ENCODE measurements at places on chromosomes 2 and 18.

- no peak for DNase-seq
Measured at GRCh38 chr2:31297751-31298150, 63.8 kb downstream of the EHD3 start.

DNA sequence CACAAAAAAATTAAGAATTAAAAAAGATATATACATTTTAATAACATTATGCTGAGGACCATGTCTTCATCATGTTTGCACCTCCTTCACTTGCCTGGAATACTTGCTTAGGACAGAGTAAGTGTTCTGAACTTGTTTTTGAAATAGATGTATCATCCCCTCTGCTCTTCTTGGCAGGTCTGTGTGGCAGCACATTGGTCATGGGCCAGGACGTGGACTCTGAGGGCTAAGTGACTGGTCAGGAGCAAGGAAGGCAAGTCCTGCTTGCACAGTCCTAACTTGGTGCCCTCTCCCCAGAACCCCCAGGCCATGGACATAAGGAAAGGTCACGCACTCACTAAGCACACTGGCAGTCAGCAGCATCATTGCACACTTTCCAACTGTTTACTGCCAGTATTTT lies 95.8 kb downstream of the PTPRM start:
- DNase-seq: no peak

- DNase-seq: peak; percentile 70
Measured at GRCh38 chr18:34976899-34977837, 64.0 kb upstream of the MAPRE2 start.

DNA sequence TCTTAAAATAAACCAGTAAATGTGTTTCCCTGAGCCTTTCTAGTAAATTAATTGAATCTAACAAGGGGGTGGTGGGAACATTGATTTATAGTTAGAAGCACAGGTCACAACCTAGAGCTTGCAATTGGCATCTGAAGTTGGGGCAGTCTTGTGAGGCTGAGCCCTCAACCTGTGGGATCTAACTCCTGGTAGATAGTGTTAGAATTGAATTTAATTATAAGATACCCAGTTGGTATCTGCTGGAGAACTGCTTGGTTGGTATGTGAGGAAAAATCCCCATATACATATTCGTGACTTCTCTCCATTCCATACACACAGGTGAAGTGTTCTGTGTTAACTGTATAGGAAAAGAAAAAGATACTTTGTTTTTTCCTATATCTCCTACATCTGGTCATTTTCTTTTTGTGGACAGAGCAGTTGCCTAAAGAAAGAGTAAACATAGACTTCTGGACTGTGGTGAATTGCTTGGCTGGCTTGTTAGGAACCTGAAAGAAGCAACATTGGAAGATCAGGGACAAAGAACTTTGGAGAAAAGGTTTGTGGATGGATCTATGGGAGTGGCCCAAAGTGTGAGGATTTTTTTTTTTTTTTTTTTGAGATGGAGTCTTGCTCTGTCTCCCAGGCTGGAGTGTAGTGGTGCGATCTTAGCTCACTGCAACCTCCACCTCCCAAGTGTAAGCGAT lies 36.7 kb downstream of the THNSL2 start:
- DNase-seq: no peak

DNA sequence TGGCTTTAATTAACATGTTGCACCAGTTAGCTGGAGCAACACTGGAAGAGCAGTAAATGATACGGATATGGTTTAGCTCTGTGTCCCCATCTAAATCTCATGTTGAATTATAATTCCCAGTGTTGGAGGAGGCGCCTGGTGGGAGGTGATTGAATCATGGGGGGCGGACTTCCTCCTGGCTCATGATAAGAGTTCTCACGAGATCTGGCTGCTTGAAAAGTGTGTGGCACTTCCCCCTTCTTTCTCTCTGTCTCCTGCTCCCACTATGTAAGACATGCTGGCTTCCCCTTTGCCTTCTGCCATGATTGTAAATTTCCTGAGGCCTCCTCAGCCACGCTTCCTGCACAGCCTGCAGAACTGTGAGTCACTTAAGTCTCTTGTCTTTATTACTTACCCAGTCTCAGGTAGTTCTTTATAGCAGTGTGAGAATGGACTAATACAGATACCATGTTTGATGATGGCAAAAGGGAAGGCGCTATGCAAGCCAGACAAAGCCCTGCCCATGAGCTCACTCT lies 963.6 kb downstream of the SOCS6 start:
- DNase-seq: no peak

DNA sequence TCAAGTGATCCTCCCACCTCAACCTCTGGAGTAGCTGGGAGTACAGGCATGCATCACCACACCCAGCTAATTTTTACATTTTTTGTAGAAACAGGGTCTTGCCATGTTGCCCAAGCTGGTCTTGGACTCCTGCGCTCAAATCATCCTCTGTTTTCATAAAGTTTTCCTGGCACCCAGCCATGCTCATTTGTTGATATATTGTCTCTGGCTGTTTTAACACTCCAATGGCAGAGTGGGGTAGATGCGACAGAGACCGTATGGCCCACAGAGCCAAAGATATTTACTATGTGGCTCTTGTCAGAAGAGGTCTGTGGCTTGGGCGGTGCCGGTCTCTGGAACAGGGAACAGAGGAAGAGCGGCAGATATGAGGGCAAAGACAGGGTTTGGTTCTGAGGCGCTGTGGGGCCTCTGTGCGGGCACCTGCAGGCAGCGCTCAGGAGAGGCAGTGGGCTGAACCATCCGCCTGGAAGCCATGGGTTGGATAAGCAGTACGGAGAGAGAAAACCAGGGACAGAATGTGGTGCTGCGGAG lies 50.2 kb downstream of the CENPO start:
- no peak for DNase-seq

DNA sequence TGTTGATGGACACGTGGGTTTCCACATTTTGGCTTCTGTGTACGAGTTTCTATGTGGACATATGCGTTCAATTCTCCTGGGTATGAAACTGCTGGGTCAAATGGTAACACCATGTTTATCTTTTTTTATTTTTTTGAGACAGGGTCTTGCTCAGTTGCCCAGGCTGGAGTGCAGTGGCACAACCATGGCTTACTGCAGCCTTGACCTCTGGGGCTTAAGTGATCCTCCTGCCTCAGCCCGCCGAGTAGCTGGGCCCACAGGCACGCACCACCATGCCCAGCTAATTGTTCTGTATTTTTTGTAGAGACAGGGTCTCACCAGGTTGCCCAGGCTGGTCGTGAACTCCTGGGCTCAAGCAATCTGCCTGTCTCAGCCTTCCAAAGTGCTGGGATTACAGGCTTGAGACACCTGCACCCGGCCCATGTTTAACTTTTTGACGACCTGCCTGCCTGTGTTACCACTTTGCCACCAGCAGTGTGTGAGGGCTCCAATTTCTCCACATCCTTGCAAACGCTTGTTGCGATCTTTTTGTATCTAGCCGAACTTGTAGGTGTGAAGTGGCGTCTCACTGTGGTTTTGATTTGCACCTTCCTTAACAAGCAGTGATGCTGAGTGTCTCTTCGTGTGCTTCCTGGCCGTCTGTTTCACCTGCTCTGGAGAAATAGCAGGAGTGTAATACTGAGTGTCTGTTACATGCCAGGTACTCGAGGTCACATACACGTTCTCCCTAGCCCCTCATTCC lies 6.9 kb downstream of the HSBP1L1 start:
- no peak for DNase-seq

DNA sequence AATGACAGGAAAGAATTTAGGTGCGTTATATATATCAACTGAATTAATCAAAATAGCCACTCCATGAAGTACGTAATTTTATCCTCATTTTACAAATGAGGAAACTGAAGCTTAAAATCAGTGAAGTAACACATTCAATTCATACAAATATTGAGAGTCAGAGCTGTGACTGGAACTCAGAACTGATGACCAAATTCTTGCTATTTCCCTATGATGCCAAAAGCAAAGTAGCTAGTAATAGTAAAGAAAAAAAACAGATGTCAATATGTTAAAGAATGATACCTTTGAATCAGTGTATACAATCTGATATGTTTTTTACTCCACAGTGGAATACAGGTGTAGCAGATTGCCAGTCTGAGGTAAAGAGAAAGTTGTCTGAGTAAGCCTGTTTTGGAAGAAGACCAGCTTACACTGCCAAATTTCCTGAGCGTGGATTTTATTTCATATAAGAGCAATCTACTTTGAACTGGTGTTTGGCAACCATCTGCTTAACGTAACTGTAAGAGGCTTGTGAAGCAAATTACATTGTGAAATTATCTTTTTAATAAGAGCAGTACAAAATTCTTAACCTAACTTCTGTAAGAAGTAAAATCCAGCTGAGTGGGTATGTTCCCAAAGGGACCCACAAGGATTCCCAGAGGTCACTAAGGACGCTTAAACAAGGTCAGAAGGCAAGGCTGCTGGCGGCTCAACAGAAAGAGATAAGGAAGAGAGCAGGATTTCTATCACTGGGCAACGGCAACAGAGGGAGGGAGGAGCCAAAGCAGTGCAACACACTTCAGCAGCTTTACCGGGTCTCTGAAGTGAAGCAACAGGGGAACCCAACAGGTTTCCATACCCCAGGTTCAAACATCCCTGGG lies 85.6 kb downstream of the IKZF2 start:
- no peak for DNase-seq

DNA sequence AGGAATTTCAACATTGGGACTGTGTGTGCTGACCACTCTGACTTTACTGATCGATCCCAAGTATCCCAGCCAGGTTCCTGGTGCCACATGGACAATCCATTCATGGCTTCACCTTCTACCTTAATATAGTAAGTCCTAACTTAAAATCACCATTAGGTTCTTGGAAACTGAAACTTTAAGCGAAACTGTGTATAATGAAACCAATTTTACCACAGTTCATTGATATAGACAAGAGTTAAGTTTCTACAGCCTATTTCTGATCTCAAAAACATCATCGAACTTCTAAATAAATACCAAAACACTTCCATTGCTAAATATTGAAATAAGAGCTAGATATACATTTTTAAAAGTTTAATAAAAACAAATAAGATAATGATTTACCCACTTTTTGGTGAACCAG lies 4.4 kb upstream of the EXOC6B start:
- no peak for DNase-seq

DNA sequence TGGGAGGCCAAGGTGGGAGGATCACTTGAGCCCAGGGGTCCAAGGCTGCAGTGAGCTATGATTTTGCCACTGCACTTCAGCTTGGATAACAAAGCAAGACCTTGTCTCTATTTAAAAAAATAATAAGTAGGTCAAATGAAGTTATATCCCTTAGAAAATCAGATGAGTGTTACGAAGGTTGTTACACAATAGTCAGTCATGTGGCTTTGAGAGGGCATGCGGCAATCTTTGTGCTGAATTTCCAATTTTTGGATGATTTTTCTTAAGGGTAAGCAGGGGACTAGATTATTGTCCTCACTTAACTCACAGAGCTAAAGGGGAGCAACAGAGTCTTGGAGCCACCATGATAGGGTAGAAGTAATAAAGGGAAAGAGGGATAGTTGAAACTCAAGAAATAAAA lies 71.8 kb downstream of the B3GNT2 start:
- no peak for DNase-seq

GRCh38 chr18:77116201-77117080 lies 16.1 kb downstream of the MBP start:
- no peak for DNase-seq

GRCh38 chr18:58615140-58616132 lies 13.5 kb downstream of the ALPK2 start:
- DNase-seq: no peak

- DNase-seq: no peak
Measured at GRCh38 chr2:175432793-175433192, 251.3 kb upstream of the ATP5MC3 start.

DNA sequence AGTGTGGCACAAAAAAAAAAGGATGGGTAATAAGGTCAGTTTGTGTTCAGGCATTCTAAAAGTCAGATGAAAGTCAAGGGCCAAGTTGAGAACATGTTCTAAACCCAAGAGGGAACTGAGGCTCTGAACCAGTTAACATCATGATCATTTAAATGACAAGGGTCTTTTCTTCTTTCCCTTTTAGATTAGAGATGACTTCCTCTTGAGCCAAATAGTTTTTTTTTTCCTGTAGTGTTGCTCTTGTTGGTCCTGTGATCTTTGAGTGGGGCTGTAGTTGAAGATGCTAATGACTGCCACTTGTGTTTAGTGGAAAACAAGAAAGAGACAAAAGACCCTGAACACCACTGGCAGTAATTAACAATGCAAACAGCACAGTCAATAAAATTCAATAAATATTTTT lies 482.7 kb upstream of the SYT4 start:
- DNase-seq: no peak

DNA sequence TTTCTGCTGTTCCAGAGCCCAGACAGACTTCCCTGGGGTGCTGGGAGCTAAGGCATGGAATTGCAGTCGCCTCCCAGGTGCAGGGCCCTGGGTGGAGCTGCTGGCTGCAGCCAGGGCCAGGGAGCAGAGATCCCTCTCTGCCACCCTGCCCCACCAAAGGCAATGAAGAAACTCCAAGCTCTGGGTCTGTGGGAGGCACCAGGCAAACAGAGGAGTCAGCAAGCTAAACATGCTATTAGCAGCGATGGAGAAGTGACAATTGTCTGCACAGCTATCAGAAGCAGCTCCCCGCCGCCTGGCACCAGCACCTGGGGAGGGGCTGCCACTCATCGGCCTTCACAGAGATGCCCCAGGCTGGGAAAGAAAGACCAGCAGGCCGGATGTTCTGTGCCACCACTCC lies 28.0 kb upstream of the COX5B start:
- DNase-seq: no peak

GRCh38 chr2:114688241-114688640 lies 245.8 kb downstream of the DPP10 start:
- no peak for DNase-seq

GRCh38 chr18:36360256-36360909 lies 62.9 kb downstream of the FHOD3 start:
- DNase-seq: no peak

DNA sequence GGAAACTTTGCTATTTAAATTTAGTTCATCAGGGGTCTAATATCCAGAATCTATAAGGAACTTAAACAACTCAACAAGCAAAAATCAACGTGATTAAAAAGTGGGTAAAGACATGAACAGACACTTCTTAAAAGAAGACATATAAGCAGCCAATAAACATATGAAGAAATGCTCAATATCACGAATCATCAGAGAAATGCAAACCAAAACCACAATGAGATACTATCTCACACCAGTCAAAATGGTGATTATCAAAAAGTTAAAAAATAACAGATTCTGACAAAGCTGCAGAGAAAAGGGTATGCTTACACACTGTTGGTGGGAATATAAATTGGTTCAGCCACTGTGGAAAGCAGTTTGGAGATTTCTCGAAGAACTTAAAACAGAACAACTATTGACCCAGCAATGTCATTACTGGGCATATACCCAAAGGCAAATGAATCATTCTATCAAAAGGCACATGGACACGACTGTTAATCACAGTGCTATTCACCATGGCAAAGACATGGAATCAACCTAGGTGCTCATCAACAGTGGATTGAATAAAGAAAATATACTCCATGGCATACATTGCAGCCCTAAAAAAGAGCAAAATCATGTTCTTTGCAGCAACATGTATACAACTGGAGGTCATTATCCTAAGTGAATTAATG lies 189.9 kb downstream of the SLC4A10 start:
- no peak for DNase-seq

DNA sequence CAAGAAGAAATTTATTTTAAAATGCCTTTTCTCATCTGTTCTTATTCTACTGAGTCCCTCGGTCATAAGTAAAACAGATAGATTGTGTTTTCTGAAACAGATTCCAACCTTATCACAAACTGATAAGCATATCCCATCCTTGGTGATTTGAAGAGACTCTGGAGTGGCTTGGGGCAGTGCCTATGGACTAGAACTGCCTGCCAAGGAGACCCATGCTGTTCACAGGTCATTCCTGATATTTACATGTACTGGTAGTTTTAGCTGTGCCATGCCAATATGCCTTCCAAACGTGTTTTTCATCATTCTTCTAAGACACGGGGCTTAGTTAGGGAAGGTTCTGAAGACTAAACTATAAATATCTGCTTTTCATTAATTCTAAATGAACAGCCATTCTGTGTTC lies 11.4 kb upstream of the COL6A3 start:
- no peak for DNase-seq

GRCh38 chr2:232438951-232439757 lies 16.8 kb upstream of the ALPI start:
- no peak for DNase-seq
